ENCODE measurements at places on chromosomes 7 and 10.

- DNase-seq, result no peak
These were observed 168.4 kb upstream of the PODXL start for GRCh38 chr7:131724776-131725345.

DNA sequence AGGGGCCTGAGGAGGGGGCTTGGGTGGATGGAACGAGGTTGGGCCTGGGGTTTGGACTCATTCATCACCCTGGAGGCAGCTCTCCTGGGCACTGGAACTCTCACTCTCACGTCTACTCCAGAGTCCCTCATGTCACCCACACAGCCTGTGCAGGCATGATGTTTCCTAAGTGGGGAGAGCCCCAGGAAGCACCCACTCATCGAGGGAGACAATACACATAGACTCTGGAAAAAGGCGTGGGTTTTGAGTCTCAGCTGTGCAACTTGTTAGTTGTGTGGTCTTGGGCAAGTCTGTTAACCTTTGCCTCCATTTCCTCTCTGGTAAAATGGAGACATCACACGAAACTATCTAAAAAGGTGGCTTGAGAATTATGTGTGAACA is 25.9 kb upstream of the RBM20 start:
- DNase-seq, result no peak

DNA sequence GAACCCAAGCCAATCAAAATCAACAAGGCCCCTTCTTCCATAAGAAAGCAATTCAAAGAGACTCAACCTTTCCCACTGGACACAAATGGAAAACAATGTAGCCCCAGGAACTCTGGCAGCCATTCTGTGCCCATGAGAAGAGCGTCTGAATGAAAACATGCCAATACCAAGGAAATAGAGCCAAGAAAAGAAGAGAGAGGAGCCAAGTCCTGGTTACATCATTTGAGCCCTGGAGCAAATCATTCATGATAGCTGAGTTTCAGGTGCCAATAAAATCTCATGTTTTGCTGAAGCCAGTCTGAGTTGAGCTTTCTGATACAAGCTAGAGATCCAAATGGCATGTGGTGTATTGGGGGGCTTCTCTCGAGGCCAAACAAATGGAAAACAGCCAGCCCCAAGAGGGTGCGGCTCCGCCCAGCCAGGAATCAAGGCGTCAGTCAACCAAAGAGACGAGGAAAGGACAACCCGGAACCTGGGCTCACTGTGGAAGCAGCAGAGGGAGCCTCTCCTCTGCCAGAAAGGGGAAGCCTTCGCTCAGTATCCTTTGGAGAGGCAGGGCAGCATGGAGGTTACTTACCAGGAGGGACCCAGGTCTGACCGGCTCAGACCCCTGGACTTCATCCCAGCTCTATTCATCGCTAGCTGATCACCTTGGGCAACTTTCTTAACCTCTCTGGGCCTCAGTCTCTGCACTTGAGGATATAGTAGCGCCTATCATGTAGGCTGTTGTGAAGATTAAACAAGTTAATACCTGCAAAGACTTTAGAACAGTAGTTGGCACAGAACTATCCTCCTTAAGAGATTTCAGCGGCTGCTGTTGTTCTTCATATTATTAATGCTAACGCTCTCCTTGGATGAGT is 61.8 kb downstream of the OAT start:
- no peak for DNase-seq

DNA sequence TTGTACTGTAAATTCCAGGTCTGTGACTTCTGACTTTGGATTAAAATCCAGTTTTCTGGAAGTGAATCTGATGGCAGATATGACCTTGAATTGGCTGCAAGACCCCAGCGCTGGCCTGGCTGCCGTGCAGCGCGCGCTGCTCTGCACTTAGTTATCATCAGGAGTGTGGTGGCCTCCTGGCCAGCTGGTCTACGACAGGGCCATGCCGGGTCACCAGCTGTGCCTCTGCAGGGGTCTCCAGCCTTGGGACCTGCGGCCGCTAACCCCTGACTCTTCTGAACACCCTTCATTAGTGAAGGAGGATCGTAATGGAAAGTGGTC is 190.7 kb upstream of the SH2B2 start:
- no peak for DNase-seq

GRCh38 chr10:48317321-48317990 is 11.0 kb downstream of the MAPK8 start:
- no peak for DNase-seq

GRCh38 chr10:31072451-31072850 is 40.8 kb upstream of the ZNF438 start:
- no peak for DNase-seq

GRCh38 chr10:95290461-95291364 is at the start of gene PDLIM1:
TSS of gene PDLIM1 (minus strand) at chr10:95291003. CDS start at chr10:95290915, 88 bp downstream.
- peak; percentile 90 for DNase-seq

- no peak for DNase-seq
These were observed 31.1 kb downstream of the PLXDC2 start for GRCh38 chr10:19847321-19847720.

- no peak for DNase-seq
These were observed 52.8 kb downstream of the MMRN2 start for GRCh38 chr10:86904600-86904999.

DNA sequence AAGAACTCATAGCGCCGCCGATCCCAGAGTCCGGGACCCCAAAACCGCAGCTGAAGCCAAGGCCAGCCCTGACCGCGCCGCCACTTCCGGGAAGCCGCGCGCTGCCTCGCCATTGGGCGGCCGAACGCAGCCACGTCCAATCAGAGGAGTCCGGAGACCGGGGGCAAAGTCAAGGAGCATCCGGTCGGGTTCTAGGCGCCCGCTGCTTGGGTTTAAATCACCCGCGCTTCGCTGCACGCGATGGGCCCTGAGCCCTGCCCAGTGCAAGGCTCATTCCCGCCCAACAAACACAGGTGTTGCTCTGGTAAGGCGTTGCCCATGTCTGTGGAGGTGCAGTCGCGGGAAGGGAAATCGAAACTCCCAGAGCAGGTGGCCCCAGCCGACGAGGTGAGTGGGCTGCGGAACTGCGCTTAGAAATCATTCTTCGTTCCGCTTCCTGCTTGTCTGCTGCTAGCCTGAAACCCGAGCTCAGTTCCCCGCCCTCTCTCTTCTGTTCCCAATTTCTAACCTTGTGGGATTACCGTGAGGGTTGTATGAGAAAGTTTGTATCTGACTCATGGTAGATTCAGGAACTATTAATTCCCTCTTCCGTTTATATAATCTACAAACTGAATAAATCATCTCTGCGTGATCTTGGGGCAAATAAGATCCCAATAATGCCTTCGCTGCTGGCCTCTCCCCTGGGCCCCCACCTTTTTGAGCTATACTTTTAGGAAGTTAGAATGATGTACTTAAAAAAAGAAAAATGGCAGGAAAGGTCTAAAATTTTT is at the start of gene DCLRE1C:
Gene DCLRE1C (minus strand): TSS at position 96 of the 770 bp plus-strand sequence. CDS start 86 bp downstream, at position 10.
- peak; percentile 92 for DNase-seq

GRCh38 chr7:79287981-79288380 is 165.5 kb downstream of the MAGI2 start:
- no peak for DNase-seq

DNA sequence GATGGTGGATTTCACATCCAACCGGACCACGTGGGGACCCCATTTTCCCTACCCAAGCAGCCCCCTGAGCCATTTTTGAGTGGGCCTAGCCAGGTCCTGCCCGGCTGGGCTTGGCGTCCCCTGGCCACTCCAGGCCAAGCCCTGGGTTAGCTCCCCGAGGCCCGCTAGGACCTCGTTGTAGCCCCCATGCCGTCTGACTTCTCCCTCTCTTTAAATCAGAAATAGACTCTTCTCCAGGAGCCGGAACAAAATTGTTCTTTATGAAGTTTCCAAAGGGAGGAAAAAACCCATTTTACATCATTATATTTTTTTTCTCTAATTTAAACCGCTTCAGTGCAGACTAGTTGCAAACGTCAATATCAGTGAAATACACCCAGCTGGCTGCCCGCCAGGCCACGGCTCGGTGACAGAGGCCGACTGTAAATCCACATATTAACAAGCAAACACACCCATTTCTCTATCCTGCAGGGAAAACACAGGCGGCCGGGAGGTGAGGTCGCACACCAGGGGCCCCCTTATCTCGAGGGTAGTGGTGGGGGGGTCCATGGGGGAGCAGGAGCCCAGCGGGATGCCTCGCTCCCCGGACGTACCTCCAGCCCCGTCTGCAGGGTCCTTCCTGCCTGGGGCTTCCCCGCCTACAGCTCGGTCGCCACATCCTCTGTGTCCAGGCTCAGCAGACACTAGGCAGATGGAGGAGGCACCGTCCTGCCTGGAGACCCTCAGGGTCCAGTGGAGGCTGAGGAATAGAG is 72.7 kb downstream of the ELFN1 start:
- DNase-seq, result peak; percentile 76

- no peak for DNase-seq
These were observed at the start of gene NANOS1 for GRCh38 chr10:119029613-119030420. TSS of gene NANOS1 (plus strand) at chr10:119029714. CDS start at chr10:119029802, 88 bp downstream.

GRCh38 chr10:33974976-33975478 is 640.6 kb upstream of the NRP1 start:
- no peak for DNase-seq

- DNase-seq, result no peak
These were observed 362.8 kb downstream of the SFMBT2 start for GRCh38 chr10:7048061-7048460.

DNA sequence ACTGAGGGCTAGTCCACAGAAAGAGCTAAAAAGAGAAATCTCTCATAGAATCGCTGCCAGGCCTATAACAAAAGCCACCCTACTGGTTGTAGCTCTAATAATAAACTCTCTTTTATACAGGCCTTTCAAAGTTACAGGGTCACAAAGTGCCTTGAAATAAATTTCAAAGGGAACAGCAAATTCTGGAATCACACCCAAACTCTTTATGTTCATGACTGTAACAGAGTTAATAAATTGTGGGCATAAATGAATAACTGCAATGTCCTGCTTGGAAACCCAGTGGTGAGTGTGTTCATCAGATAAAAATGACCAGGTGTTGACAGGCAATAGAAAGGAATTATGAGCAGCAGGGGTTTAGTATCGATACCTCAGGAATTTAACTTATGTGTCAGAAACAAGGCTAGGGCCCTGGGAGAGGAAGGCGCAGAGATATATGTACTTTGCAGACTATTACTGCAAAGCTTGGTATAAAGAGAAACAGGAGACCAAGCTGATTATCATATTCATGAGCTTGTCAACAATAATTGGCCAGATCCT is 9.3 kb downstream of the CDC14C start:
- DNase-seq, result no peak

DNA sequence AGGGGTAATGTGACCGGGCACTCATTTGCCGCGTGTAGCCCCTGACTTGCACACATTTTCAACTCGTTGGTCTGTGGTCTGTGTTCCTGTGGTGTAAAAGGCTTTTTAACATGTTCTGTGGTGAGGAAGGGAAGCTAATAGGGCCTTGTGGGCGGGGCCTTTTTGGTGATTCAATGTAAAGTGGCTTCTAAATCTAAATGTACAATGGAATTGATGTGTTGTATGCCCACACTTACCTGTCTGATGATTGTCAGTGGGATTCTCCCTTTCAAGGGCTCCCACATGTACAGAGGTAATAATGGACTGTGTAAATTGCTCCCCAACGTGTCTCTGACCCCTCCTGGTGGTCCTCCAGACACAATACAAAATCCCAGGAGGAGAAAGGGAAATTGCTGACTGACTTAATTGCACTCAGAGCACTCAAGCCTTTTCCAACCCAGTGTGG is 43.1 kb upstream of the GATAD1 start:
- DNase-seq, result no peak

- DNase-seq, result no peak
These were observed 58.2 kb upstream of the CHST15 start for GRCh38 chr10:124151466-124152095.

All from GM13976 (cell line).